A673 (cell line): ENCODE measurements at places on chromosomes 12 and 14.
A peak's percentile ranks its signal among the peaks of the same experiment; 100 is the strongest.

GRCh38 chr14:71240171-71240570 lies 332.9 kb downstream of the PCNX1 start:
- no peak for DNase-seq

- no peak for DNase-seq
Measured at GRCh38 chr12:126537961-126538530, 1472.8 kb downstream of the AACS start.

DNA sequence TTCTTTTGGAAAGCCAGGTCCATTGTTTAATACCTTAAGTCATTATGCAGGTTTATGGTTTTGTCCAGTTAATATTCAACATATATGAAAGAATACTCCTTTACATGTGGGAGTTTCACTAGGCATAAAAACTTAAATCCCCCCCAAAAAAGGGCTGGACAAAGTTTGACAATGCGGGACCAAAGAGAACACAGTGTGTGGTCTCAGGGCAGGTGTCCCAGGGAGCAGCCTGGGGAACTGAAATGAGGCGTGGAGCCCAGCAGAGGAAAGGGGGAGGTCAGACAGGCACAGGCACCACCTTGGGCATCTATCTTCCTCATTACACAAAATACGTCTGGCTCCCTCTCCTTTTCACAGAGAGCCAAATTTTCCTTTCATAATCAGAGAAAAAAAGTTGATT lies 22.5 kb downstream of the PKP2 start:
- DNase-seq: no peak

GRCh38 chr12:67068761-67069450 lies 200.3 kb upstream of the CAND1 start:
- peak; percentile 63 for DNase-seq

GRCh38 chr12:109737126-109737525 lies 23.5 kb downstream of the FAM222A start:
- no peak for DNase-seq

GRCh38 chr14:100072783-100073346 lies 7.6 kb downstream of the EVL start:
- no peak for DNase-seq

DNA sequence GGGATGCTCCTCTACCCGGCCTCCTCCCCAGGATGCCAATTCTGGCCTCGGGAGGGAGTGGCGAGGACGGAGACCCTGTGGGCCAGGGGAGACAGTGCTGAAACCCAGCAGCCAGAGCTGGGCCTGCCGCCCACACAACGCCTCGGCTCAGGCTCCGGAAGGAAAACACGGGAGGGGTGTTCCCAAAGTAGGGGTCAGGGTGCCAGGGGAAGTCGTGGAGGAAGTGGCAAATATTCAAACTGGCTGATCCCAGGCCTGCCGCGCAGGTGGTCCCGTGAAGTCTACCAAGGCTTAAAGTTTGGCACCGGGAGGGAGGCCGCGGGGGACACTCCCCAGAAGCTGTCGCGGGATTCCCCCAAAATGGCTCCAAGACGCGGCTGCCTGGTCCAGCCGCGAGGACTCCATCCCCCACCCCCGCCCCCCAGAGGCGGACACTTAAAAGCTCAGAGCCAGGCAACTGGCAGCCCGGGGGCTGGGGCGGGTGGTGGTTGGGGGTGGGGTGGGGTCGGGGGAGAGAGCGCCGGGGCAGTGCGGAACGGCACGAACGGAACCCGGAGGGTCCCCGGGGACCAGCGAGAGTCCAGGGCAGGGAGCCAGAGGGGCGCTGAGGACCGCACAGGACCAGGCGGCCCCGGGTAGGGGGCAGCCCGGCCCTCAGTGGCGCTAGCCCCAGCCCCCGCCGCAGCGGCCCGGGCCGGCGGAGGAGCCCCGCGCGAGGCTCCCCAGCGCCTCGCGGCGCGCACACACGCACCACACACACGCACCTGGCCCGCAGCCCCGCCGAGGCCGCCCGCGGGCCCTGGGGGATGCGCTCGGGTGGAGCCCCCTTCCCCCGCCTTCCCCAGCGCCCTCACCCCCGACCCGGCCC lies 20.0 kb downstream of the BEGAIN start:
- DNase-seq: no peak

DNA sequence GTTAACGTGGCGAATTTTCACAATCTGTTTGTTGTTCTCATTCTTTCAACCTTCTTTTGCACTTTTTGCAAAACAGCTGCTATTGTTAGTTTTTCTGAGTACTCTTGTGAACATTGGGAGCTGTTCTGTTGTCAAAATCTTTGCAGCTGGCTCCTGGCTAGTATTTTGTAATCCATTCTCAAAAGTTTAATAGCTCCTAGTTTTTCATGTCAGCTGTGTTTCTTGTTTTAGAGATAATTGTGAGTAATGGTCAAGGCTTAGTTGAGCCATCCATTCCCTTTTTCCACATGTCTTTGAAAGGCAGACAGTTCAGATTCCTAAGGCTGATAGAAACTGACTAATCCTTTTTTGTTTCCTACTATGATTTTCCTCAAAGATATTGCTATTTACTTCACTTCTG lies 39.1 kb upstream of the CRADD start:
- no peak for DNase-seq

GRCh38 chr14:92599811-92600210 lies 86.2 kb downstream of the RIN3 start:
- no peak for DNase-seq

DNA sequence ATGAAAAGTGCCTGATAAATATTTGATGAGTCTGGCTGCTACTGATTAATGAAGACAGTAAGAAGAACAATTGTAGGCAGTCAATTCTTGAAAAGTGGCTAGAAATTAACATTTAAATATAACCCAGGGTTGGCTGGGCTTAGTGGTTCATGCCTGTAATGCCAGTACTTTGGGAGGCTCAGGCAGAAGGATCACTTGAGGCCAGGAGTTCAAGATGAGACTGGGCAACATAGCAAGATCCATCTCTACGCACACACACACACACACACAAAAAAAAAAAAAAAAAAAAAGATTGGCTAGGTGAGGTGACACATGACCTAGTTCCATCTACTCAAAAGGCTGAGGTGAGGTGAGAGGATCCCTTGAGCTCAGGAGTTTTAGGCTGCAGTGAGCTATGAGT lies 7.9 kb upstream of the PLBD1 start:
- DNase-seq: no peak

- DNase-seq: no peak
Measured at GRCh38 chr14:89649451-89650075, 232.5 kb upstream of the FOXN3 start.

DNA sequence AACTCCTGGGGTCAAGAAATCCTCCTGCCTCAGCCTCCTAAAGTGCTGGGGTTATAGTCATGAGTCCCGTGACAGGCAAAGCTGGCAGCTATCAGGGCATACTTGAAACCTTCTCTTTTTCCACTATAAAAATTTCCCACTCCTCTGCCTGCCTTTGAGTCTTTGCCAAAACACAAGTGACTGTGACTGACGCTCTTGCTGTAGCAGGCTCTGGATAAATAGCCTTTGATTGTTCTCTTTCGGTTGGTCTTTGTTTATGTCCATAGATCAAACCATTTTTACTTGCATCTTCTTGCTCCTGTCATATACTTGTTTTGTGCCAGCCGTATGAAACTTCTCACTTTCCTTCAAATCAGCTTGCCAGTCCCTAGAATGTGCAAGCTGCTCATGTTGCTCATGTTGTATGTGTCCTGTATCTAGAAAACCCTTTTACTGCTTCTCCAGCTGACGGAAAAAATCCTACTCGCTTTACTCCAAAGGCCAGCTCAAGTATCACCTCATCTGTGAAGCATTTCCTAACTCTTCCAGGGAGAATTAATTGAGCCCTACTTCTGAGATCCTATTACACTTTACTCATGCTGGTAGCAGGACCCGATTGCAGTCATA lies 73.1 kb downstream of the RESF1 start:
- no peak for DNase-seq

GRCh38 chr12:12901158-12901791 lies 9.9 kb downstream of the GPRC5A start:
- DNase-seq: peak; percentile 41

- no peak for DNase-seq
Measured at GRCh38 chr14:26963711-26964110, 365.9 kb upstream of the NOVA1 start.

DNA sequence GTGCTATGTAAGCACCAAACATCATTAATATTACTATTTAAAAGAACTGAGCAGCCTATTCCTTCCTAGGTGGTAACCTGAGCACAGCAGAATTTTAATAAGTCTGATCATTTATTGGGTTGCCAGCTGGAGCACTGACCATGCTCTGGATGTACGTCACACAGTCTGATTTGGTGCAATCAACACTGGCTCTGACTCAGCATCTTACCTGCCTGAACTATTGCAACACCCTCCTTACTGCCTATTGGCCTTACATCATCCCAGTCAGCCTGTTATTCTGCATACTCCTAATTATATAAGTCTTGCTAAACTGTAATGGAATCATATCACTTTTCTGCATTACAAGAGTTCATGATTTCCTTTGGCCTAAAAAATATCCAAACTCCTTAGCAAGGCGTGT lies 149.7 kb downstream of the PTPRO start:
- no peak for DNase-seq

- DNase-seq: no peak
Measured at GRCh38 chr14:49886523-49886922, 6.4 kb upstream of the ARF6 start.

DNA sequence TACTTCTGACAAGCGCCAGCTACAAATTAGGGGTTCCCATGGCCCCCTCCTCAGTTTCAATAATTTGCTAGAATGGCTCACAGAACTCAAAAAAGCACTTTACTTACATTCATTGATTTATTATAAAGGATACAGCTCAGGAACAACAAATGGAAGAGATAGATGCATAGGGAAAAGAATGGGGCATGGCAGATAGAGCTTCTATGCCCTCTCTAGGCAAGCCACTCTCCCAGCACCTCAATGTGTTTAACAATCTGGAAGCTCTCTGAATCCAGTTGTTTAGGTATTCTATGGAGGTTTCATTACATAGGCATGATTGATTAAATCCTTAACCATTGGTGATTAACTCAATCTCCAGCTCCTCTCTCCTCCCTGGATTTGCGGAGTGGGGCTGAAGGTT lies 184.5 kb upstream of the DAAM1 start:
- DNase-seq: peak; percentile 4

GRCh38 chr12:50059440-50060119 lies 2.2 kb downstream of the ASIC1 start:
- no peak for DNase-seq

- peak; percentile 49 for DNase-seq
Measured at GRCh38 chr14:23321572-23322547, 603 bp downstream of the PABPN1 start.

DNA sequence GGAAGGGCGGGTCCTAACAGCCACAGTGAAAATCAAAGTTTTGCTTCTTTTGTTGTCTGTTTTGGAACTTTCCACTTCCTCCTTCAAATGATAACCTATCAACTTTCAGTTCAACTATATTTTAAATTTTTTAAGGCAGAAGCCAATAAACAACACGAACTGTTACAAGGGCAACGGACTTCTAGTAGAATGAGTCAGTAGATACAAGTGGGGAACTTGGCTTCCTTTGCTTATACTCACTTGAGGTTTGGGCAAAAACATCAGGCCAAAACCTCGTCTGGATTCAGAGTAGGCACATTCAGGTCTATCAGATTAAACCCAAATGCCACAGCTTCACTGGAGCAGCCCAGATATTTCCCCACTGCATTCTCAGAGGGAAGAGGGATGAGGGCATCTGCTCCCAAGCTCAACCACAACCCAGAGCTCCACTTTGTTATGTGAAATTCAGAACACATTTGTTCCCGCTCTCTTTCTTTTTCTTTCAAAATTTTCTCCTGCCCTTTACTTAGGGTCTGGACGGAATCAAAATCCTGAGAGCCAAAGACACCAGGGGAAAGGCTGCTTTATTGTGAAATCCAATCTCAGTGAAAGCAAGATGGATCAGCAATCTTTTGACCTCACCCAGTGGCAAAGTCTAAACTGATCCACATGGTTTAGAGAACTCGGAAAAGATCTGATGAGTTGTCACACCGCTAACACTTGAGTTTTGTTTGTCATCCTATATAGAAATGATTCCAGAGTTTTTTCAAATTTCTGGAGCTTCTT lies 152.5 kb upstream of the BTG1 start:
- DNase-seq: no peak

DNA sequence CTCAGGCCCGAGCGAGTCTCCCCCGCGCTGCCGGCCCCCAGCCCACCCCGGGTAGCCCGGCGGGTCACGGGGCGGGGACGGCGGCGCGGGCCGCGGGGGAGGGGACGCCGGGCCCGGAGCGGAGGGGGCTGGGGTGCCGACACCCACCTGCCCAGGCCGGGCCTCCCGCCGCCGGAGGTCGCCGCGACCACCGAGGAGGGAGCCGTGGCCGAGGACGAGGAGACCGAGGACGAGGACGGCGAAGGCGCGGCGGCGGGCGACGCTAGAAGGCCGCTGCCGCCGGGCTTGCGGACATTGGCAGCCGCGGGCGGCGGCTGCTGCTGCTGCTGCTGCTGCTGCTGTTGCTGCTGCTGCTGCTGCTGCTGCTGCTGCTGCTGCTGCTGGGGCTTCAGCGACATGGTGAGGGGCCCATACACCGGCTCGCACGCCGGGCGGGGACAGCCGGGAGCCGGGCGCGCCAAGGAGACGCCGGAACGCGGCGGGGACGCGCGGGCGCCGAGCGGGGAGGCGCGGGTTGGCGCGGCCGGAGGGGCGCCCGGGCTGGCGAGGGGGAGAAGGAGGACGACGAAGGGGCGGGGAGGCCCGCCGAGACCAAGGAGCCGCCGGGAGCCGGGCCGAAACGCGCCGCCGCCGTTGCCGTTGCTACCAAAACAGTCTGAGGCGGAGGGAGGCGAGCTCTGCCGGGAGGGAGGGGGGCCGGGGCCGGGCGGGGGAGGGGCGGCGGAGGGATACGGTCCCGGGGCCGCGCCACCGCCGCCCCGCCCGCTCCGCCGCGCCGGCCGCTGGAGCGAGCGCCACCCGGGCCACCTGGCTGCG lies at the start of gene ATXN2:
ATXN2 (minus strand) TSS at position 679 of the 816 bp plus-strand sequence; CDS start at position 398, 281 bp downstream.
- peak; percentile 83 for DNase-seq

DNA sequence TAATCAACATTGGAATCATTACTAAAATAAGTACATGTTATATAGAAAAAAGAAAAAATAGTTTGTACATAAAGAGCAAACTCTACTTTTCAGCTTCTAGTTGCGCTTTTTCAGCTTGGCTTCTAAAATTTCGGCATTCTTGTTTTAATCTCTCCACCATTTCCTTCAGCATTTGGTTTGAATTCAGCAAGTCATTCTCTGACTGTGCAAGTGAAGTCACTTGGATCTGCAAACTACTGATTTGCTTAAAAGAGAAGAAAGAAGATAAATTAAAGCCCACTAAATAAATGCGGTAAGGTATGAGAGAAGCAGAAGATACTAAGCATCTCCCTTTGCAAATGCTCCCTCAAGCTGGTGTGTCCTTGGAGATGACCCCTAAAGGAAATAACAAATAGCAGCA lies 126.3 kb downstream of the CEP83 start:
- no peak for DNase-seq

DNA sequence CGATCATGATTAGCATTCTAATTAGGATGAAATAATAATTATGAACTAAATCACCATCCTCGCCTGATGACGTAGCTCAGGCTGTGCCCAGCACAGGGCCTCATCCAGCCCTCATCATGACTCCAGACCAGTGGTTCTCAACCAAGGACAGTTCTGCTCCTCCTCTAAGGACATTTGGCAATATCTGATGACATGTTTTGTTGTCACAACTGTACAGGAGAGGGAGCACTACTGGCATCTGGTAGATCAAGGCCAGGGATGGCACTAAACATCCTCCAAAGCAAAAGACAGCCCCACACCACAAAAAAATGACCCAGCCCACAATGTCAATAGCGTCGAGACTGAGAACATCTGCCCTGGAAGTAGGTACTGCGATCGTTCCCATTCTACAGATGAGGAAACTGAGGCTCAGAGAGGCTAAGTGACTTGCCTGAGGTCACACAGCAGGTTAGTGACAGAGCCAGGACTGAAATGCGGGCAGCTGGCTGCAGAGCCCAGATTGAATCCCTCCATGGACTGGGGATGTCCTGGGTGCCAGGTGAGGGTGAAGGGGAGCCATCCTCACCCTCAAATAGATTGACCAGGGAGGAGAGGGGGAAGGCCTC lies 15.5 kb downstream of the TRPV4 start:
- DNase-seq: no peak
